ENCODE measurements at places on chromosomes 6 and 20.

- peaks cover 47% of the 10 kb centered on the region for H3K36me3 ChIP-seq
- DNase-seq = no peak
- peak overlapping the region; percentile 71 for H3K27ac ChIP-seq
- no peak overlapping the region for H3K4me3 ChIP-seq
- peaks cover 11% of the 10 kb centered on the region for H3K4me1 ChIP-seq
- H3K27me3 ChIP-seq = no peaks in the 10 kb centered on the region
Observed at GRCh38 chr20:48667889-48668413, 159.8 kb downstream of the PREX1 start.

DNA sequence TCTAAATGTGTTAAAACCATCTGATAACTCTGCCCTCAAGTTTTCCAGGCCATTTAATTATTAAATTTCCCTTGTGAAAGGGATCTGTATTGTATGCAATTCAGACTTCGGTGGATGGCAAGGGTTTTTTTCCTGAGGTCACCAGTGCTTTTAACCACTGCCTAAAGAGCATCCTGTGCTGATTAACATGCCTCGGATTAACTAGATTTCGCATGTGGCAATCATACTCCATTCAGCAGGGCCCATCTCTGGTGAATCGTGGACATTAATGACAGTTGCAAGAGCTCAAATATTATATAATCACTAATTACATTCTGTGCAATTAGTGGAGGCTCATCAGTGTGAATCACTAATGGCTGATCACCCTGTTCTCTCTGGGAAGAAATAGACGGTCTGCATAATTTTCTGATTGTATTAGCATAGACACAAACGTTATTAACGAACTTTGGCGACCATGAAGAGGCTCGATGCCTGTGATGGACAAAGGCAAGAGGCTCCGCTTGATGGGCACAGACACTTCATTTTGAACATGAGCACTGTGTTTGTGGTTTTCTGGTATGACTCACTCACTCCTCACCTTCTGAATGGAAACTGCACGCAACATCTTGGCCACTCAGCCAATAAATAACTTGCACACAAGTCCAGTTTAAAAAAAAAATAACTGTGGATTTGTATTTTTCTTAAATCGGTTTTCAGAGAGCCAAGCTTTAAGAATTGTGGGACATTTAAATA, 31.4 kb downstream of the LINC00237 start:
- H3K4me1 ChIP-seq = no peaks in the 10 kb centered on the region
- no peak overlapping the region for H3K4me3 ChIP-seq
- no peak overlapping the region for H3K27ac ChIP-seq
- no peaks in the 10 kb centered on the region for H3K27me3 ChIP-seq

GRCh38 chr6:131646249-131646670, 9.2 kb downstream of the ENPP3 start:
- H3K36me3 ChIP-seq = no peaks in the 10 kb centered on the region
- no peaks in the 10 kb centered on the region for H3K27me3 ChIP-seq
- H3K4me3 ChIP-seq = no peak overlapping the region
- no peak overlapping the region for H3K27ac ChIP-seq

DNA sequence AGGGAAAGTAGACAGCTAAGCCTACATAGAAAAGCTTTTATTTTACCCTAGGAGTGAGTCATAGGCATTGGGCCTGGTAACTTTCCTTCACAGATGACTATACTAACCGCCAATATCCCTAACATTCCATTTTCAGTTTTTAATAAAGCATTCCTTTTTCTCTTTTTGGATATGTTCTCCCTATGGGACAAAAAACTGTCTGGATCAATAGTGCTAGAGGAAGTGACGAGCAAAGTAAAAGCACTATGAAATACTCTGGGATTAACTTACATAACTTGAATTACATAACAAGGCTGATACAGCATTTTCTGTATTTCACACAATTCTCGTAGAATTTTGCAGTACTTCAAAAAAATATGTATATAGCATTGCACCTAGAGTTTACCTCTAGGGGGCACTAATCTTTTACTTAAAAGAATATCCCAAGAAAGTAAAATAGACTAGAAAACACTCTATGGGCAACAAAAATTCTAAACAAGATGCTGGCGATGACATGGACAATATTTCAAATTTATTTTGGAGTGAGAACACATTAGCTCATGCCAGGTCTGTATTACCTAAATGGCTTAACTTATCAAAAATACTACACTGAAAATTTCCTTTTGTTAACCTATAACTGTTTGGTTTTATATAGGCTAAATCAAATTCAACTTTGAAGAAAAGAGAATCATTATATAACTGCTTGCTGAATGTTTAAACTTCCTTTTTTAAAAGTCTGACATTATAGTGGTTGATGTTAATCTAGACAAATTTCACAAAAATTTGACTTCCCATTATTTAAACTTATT, 66.3 kb upstream of the DST start:
- DNase-seq = no peak
- H3K4me1 ChIP-seq = peaks cover 8% of the 10 kb centered on the region
- H3K4me3 ChIP-seq = no peak overlapping the region
- H3K36me3 ChIP-seq = no peaks in the 10 kb centered on the region

DNA sequence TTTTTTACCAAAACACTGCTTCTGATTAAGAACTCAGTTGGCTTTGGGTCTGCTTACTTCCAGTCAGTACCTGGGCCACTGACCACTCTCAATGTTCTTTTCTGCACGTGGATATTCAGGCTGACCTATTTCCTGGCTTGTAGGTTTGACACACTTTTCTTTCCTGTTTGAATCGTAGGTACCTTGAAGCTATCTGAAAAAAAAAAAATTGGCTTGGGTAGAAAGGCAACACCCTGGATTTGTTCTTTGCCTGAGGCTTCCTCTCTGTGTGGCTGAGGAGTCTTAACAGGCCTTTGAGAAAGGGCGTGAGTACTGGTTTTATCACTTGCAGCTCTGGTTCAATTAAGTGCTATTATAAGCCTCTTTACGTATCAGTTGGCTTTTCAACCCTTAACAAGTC, 60.6 kb upstream of the IL20RA start:
- no peak for DNase-seq
- peaks cover 6% of the 10 kb centered on the region for H3K4me1 ChIP-seq
- H3K27me3 ChIP-seq = peaks cover 2% of the 10 kb centered on the region
- no peak overlapping the region for H3K27ac ChIP-seq
- no peak overlapping the region for H3K4me3 ChIP-seq
- no peaks in the 10 kb centered on the region for H3K36me3 ChIP-seq

DNA sequence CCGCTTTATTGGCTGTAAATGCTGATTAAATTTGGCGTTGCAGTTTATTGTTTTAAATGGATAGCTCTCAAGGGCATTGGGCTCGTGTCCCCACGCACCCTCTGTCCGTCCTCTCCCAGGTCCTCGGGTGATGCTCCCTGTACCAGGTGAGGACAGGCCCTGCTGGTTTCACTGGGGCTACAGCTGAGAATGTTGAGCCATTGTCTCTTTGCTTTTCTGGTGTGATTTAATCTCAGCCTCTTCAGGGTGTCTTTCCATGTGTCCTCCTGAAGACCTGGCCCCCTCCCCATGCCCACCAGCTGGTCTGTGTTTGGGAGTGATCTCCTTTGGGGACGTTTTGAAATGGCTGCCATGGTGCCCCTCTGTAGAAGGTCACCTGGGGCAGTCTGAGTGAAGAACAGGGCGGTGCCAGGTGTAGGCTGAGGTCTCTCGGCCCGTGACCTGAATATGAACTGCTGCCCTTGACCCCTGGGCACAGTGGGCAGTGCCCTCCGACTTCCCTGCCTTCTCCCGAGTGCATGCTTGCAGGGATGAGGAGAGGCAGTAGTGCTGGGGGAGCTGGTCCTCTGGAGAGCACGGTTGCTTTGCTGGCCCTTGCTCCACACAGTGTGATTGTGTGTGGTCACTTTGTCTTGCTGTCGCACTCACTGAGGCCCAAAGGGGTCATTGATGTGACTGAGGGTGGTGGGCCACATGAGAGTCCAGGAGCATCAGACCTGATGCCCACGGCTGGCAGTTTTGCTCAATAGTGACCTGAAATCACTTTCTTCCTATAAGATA, 12.4 kb upstream of the C20orf204 start:
- no peak for DNase-seq
- no peaks in the 10 kb centered on the region for H3K4me1 ChIP-seq

DNA sequence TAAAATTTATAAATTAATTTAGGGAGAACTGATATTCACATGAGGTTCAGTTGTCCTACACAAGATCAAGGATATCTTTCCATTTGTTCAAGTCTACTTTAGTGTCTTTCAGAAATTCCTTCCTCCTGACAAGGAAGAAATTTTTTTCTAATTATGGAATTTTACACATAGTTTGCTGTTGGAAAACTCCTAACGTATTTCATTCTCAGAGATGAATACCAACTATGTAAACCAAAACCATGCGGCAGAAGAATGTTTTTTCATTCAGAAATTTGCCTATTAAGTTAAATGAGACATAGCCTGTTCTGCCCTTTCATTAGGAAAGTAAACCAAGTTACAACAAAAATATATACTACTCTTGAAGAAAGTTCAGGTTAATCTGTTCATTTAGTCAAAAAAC, 111.2 kb upstream of the PRDM1 start:
- H3K36me3 ChIP-seq = peaks cover 30% of the 10 kb centered on the region
- no peak overlapping the region for H3K4me3 ChIP-seq
- no peak for DNase-seq
- H3K4me1 ChIP-seq = no peaks in the 10 kb centered on the region
- H3K27me3 ChIP-seq = peaks cover 6% of the 10 kb centered on the region

DNA sequence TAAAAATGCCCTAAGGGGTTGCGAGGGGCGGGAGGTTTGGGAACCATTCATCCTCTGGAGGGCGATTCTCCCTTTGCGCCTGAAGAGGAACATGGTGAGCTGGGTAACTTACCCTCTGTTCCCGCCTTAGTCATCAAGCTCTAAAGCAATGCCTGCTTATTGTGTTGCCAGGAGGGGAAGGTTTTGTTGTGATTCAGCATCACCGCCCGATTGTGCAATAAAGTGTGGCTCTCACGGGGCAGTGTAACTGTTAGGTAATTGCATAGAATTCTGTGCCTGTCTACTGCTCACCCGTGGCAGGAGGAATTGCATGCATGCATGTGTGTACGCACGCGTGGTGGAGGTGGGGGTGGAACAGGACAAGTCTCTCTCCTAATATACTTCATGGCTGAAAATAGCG, 95.5 kb upstream of the AGPAT4 start:
- H3K4me3 ChIP-seq = no peak overlapping the region
- DNase-seq = no peak
- no peaks in the 10 kb centered on the region for H3K36me3 ChIP-seq
- H3K27ac ChIP-seq = no peak overlapping the region

GRCh38 chr6:149327638-149328037, 10.1 kb downstream of the TAB2 start:
- no peak overlapping the region for H3K4me3 ChIP-seq
- H3K27me3 ChIP-seq = no peaks in the 10 kb centered on the region
- H3K36me3 ChIP-seq = peaks cover 12% of the 10 kb centered on the region
- H3K4me1 ChIP-seq = peaks cover 30% of the 10 kb centered on the region

- peaks cover 31% of the 10 kb centered on the region for H3K4me1 ChIP-seq
- no peaks in the 10 kb centered on the region for H3K27me3 ChIP-seq
- H3K36me3 ChIP-seq = no peaks in the 10 kb centered on the region
- no peak overlapping the region for H3K4me3 ChIP-seq
Observed at GRCh38 chr6:90135667-90136066, 161.0 kb downstream of the BACH2 start.

Data from nephron progenitor cell (in vitro differentiated cells).